ENCODE measurements at places on chromosomes 4 and X.

DNA sequence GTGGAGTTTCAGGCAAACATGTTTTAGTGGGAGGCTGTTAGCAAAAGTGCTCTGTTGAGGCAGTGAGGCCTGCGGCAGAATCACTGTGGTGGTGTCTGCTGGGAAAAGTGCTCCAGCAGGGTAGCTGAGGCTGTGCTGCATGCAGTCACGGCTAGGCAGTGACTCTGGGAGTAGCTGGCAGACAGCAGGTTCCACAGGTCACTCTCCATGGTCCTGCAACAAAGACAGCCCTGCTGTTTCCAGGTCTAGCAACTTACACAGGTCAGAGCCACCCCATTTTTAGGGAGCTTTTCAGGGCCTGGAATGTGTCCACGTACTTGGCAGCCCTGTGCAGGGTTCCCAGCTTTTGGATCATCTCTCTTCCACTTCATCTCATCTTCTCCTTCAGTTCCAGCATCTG is 184.3 kb downstream of the NAA11 start:
- DNase-seq, result no peak

DNA sequence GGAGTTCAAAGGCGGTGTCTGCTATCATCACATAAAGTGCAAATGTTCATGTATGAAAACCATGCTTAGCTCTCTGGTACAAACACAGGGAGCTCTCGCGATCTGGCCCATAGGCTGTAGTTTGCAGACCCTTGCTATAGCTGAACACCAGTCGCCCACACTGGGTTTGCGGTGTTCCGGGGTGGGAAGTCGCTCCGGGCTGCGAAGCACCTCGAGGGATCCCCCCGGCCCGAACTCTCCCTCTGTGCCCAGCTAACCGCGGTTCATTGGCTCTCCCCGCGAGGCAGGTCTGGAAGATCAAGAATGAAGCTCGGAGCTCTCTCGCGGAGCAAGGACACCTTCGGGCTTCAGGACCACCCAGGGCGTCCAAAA is 341 bp upstream of the PRPS2 start:
- peak; percentile 9 for DNase-seq

DNA sequence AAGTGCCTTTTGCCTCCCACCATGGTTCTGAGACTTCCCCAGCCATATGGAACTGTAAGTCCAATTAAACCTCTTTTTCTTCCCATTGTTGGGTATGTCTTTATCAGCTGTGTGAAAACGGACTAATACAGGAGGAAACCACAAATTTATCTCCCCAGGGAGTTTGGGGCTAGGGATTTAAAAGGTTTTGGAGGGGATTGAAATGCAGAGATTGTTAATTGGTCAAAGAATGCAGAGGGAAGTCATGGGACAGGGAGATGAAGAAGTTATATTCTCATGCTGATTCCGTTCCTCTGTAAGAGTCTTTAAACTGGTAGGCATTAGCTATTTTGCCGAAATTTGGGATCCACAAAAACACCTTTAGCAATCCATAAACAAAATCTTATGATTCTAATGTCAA is 57.9 kb downstream of the TKTL2 start:
- DNase-seq, result no peak

GRCh38 chr4:169025184-169025583 is 15.1 kb upstream of the CBR4 start:
- no peak for DNase-seq

DNA sequence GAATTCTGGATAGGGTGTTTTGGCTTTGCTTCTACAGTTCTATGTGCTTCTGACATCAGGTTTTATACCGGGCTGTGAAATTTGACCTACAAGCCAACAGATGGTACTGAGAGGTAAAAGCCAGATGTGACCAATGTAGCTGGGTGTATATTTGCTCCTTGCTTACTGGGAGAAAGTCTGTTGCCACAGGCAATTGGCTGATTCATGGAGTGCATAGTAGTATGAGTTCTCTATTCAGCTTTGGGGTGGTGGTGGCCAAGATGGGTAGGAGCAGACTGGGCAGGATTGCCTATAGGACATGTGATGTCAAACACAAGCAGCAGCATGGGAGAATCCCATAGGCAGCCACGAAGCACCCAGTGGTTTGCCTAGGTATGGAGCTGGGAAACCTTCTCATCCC is 1827.0 kb downstream of the C4orf33 start:
- DNase-seq, result no peak

DNA sequence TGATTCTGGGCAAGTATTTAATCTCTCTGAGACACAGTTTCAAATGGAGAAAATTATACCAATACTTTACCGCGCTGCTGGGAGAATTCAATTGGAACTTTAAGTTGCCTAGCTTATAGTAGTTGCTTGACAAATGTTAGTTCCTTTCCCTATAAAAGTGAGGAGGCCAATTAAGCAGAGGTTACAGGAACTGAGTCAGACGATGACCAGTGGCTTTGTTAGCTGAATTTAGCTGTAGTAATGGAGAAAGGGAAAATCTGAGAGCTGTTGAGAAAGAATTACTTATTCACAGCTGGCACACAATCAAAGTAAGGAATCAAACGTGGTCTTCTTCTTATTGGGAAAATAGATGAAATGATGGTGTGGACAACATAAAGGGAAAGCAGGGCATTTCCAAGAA is 29.6 kb downstream of the SMARCA1 start:
- DNase-seq, result no peak

- DNase-seq, result no peak
Measured at GRCh38 chr4:13396161-13396560, 88.0 kb downstream of the RAB28 start.

Measured in NCI-H748 treated with DMSO at 0.1 percent for 48 hours (cell line).